Heart left ventricle (tissue), 16 donors: ENCODE measurements at places on chromosomes 6 and 20. TPM values are rescaled to one million over a fixed set of nuclear protein-coding genes. Genes with fewer than 3 reads are reported as not detected.

Gene TRIM31
- total RNA-seq = not detected

Gene TEAD3
- total RNA-seq = 31.8 TPM

Gene CASS4
- total RNA-seq = 0.07 TPM

Gene FAM229B
- 33.7 TPM for total RNA-seq

Gene KIF3B
- total RNA-seq = 11.4 TPM

Gene SLC22A1
- total RNA-seq = 0.42 TPM

Gene GPR63
- total RNA-seq = 2.7 TPM

Gene RSPH9
- not detected for total RNA-seq

Gene OR2H2
- not detected for total RNA-seq

DNA sequence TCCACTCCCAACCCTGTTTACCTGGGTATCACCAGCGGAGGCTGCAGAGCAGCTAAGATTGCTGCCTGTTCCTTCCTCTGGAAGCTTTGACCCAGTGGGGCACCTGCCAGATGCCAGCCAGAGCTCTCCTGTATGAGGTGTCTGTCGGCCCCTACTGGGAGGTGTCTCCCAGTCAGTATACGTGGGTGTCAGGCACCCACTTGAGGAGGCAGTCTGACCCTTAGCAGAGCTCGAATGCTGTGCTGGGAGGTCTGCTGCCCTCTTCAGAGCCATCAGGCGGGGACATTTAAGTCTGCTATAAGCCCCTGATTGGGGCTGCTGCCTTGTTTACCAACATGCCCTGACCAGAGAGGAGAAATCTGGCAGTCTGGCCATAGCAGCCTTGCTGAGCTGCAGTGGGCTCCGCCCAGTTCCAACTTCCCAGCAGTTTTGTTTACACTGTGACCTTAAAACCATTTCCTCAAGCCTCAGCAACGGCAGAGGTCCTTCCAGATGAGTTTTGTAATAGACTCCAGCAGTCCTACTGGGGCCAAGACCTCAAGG lies 2.8 kb downstream of the RAET1E start:
- peak; percentile 64 for DNase-seq

DNA sequence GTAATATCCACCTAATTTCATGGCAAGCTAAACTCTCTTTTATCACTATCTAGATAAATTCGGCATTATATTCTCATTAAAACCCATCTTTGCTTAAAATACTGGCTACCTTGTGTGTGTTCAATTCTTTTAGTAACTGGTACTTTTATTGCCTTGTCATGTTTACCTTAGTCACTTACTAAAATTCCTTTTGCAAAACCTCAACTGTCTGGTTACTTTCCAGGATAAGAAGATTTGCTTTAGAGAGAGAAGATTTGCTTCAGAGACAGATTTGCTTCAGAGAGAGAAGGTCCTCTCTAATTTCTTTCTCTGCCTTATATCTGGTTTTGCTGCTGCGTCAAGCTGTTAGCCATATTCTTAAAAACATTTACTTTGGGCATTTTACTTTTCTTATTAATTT lies 151.5 kb upstream of the MLIP start:
- no peak for DNase-seq

DNA sequence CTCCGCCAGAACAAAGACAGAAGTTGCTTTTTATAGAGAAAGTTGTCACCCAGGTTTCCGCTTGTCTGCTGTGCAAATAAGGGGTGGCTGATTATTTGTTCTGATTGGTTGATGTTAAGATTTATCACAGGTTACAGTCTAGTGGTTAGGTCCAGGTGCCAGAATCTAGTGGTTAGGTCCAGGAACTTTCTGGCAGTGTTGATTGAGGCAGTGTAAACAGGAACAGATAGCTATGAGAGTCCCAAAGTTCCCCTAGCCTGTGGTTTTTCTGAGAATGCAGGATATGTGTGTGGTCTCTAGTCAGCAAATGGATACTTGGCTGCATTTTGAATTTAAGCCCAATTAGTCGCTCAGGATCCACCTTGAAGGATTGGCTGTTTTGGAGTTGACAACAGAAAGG lies 148.0 kb downstream of the TMEM200A start:
- DNase-seq = no peak

DNA sequence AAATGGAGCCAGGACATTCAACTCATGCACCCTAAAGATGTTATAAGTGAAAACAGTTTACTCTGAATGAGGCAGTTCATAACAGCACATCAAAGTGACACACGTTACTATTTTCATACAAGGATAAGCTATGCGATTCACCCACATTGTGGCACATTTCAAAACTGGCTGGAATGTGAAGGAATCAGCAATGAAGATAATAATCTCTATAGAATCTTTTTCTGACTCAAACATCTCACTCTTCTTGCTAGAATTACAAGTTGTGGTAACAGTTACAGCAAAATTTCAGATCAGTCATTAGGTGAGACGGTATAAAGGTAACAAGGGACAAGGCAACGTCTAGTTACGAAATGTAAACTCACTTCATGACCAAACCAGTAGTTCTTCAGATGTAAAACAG lies 17.5 kb downstream of the TMEM244 start:
- DNase-seq = no peak

- DNase-seq = no peak
Measured at GRCh38 chr6:144824018-144824417, 538.9 kb downstream of the UTRN start.

DNA sequence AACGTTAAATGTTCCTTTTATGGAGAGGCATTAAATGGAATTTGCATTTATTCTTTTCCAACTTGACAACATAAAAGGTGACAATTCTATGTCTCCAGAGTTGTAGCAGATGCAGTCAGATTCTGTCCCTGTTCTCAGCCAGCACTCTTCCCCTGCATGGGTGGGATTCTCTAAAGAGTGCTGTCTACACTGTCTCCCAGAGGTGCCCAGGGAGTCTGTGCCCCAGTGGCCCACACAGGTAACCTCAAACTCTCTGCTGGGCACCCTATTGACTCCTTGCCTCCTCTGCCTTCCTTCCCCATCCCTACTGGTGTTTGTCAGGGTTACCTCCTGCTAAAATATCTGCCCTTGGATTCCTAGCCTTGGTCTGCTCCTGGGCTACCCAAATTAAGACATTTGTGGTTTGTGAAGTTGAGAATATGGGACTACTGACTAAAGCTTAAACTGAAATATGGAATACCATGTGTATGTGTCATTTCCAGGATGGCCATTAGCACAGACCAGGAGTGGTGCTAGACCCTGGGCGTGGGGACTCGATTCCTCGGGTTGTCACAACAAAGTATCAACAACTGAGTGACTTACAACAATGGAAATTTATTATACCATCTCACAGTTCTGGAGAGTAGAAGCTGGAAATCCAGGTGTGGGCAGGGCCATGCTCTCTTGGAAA lies 284.7 kb downstream of the CDH26 start:
- DNase-seq = no peak

GRCh38 chr20:49914310-49915117 lies 815 bp downstream of the SPATA2 start:
- DNase-seq = no peak

DNA sequence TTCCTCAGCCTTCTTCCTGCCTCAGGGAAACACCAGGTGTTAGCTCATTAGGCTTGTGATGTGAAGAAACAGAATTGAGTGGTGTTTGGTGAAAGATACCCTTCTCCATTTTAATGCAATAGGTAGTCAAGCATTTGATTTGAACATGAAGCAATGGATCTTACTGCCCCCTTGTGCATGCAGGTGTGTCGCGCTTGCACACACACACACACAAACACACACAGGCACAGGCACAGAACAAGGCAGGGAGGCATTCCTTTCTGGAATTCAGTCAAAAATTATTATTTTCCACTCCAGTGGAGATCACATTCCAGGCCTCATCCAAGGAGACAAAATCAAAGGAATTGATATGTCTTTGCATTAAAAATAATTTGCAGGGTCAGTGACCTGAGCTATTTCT lies 667.0 kb upstream of the MARCKS start:
- no peak for DNase-seq

DNA sequence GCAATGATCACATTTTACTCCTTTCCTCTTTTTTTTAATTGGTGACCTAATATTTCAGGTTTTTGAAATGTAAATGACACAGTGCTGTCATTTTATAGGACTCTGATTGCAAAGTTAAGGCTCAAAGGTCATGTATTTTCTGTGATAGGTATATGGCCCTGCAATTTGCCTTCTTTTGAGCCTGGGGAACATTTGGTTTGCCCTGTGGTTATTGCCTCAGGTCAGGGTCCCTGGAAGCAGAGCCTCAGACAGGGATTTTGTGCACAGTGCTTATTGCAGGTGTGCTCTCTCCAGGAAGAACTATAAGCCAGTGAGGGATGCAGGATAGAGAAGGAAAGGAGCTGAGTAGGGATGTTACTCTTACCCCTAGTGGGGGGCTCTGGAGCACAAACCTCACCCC lies 229.3 kb upstream of the ECI2 start:
- no peak for DNase-seq

DNA sequence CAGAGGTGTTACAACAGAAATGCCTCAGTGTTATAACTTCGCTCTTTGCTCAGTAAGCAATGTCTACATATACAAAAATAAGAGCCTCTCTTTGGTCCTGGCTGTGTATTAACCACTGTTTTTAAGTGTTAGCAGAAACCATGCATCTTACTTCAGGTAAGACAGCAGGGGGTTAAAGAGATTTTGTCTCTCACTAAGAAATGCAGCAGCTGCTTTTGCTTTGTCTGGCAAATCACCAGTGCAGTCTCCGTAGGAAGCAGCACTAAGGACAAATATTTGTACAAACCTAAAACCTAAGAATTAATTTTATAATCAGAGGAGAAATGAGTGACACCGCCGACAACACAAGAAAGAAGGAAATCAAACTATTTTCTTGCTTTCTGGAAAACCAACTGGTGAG lies 758 bp downstream of the SMIM28 start:
- no peak for DNase-seq

- peak; percentile 8 for DNase-seq
Measured at GRCh38 chr20:62829231-62830230, 12.7 kb downstream of the COL9A3 start.

DNA sequence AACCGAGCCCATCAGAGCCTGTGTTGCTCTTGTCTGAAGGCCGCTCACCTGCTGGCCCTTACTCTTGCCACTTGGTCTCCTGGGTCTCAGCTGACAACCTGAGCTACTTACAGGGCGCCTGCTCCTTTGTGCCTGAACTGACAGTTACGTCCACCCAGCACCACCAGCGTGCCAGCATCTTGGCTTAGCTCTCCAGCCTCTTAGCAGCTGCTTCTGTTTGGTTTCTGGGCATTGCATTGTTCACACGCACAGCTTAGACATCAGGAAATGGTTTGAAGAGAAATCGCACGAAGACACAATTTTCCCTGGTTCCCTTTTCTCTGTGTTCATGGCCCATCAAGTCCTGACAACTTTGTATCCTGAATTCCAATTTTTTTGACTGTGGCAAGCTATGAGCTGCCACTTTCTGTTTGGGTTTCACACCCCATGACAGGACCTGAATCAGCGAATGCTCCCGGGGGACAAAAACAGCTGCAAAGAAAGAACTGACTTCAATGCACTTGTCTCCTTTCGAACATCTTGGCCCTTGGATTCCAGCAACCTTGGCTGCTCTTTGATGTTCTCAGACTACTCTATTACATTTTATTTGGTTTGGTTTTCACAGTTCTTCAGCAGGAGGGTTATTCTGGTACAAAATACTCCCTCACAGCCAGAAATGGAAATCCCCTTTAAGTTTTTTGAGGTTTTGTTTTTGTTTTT lies 45.2 kb upstream of the LY86 start:
- no peak for DNase-seq

DNA sequence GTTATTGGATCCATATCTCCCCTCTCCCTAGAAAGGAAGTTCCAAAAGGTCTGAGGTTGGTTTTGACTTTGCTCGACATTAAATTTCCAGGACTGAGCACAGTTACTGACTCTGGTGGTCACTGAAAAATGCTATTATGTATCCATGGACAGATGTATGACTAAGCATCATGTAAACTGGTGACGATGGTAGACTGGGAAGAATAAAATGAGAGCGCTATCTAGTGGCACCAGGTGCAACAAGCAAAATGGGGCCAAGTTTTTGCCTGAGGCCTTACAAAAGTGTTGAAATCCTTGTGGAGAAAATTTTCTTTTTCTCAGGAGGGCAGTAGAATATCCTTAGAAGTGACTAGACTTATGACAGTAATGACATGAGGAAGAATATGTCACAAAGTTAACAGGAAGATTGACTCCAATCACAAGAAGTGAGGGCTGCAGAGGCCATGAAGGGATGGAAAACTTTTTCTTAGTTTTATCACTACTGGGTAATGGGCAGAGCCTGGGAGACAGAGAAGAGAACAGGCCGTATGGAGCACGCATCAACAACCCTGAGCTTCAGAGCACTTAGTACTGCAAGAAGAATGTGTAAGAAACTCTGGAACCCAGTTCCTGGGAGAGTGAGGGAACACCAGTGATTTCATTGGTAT lies 88.9 kb upstream of the ELOVL5 start:
- no peak for DNase-seq

- no peak for DNase-seq
Measured at GRCh38 chr6:146962329-146962728, 241.9 kb upstream of the STXBP5 start.

DNA sequence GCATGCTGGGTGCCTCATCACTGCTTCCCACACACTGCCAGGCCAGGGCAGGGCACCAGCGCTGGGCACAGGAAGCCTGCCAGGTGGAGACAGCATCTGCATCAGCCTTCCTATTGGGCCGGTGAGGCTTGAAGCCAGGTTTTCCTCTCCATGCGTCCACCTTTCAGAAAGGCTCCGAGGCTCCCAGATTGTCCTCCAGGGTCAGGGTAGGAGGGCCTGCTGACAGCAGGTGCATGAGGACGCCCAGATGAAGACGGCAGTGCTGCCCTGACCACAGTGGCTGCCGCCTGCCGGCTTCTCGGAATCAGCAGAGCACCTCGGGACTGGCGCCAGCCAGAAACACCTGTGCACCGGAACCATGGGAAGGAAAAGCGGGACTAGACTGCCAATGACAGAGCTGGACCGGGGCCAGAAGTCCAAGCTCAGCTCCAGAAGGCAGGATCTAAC lies 170.5 kb upstream of the CST7 start:
- DNase-seq = no peak

- DNase-seq = no peak
Measured at GRCh38 chr6:165845493-165845892, 182.5 kb upstream of the PDE10A start.

DNA sequence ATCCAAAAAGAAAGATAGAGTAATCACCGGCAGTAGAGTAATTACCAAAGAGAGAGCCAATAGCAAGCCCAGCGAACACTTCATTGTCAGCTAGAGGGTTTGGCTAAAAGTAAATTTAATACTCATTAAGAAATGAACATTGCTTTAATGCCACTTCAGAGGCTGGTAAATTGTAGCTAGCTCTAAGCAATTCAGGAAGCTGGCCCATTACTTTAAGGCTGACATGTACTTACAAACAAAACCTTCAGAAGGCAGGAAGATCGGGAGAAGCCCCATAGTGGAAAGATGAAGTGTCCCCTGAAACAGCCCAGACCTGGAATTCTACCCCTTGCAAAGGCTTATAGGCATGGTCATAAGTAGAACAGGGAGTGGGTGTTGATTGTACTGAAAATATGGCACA lies 396.6 kb upstream of the ID4 start:
- no peak for DNase-seq
